Aorta (tissue), 5 donors: ENCODE measurements at places on chromosomes 11 and 22. TPM values are rescaled to one million over a fixed set of nuclear protein-coding genes. Genes with fewer than 3 reads are reported as not detected.

RAG1 gene
- 0.96 TPM for total RNA-seq

MYO18B gene
- 19.9 TPM for total RNA-seq

FOSL1 gene
- total RNA-seq, result 31.9 TPM

ZNF214 gene
- total RNA-seq, result 2.4 TPM

CCDC90B gene
- total RNA-seq, result 38.6 TPM

TREH gene
- total RNA-seq, result not detected

NR1H3 gene
- 46.2 TPM for total RNA-seq

NXPE4 gene
- not detected for total RNA-seq

HNRNPUL2 gene
- 47.2 TPM for total RNA-seq

SULT4A1 gene
- not detected for total RNA-seq

SCGB1D2 gene
- total RNA-seq, result not detected

MS4A12 gene
- not detected for total RNA-seq

HOATZ gene
- total RNA-seq, result not detected

RASD2 gene
- total RNA-seq, result 12.2 TPM

MYEOV gene
- 0.52 TPM for total RNA-seq

LIF gene
- total RNA-seq, result 6.6 TPM

XKR3 gene
- total RNA-seq, result not detected

PARVG gene
- total RNA-seq, result 15.2 TPM

MS4A4E gene
- total RNA-seq, result 1.0 TPM

ETS1 gene
- 119 TPM for total RNA-seq

LIPT2 gene
- 1.0 TPM for total RNA-seq

DNAJB7 gene
- not detected for total RNA-seq

ZNF280B gene
- total RNA-seq, result 0.21 TPM

TMEM86A gene
- total RNA-seq, result 8.4 TPM

CRYBA4 gene
- not detected for total RNA-seq

OR2D2 gene
- total RNA-seq, result not detected

MACROD1 gene
- 19.0 TPM for total RNA-seq
